A673 (cell line): ENCODE measurements at places on chromosomes 1 and 21. TPM values are rescaled to one million over a fixed set of nuclear protein-coding genes. Genes with fewer than 3 reads are reported as not detected.

- H3K27me3 ChIP-seq, result peaks cover 5% of the 10 kb centered on the region
- H3K4me3 ChIP-seq, result no peak overlapping the region
- H3K4me1 ChIP-seq, result no peaks in the 10 kb centered on the region
- no peak overlapping the region for H3K27ac ChIP-seq
- no peaks in the 10 kb centered on the region for H3K36me3 ChIP-seq
Measured at GRCh38 chr1:118977600-118977999, 10.5 kb downstream of the TBX15 start.

DNA sequence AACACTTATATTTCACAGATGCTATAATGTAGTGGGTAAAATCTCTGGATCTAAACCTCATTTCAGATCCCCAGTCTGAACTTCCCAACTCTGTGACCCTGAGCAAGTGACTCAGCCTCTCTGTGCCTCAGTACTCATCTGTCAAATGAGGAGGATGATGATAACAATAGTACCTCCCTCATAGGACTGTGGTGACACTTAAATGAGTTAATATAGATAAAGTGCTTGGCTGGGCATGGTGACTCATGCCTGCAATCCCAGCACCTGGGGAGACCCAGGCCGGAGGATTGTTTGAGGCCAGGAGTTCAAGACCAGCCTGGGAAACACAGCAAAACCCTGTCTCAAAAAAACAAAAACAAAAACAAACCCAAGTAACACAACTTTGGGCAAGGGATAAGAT is 4.7 kb upstream of the ECE1 start:
- no peaks in the 10 kb centered on the region for H3K36me3 ChIP-seq
- H3K27me3 ChIP-seq, result no peaks in the 10 kb centered on the region
- no peak for DNase-seq
- no peak overlapping the region for H3K27ac ChIP-seq
- H3K4me3 ChIP-seq, result no peak overlapping the region
- peaks cover 4% of the 10 kb centered on the region for H3K4me1 ChIP-seq

GRCh38 chr1:59692591-59692990 is 122.2 kb upstream of the HOOK1 start:
- DNase-seq, result peak; percentile 85
- no peaks in the 10 kb centered on the region for H3K27me3 ChIP-seq
- peaks cover 10% of the 10 kb centered on the region for H3K4me1 ChIP-seq
- H3K27ac ChIP-seq, result no peak overlapping the region
- H3K36me3 ChIP-seq, result no peaks in the 10 kb centered on the region

DNA sequence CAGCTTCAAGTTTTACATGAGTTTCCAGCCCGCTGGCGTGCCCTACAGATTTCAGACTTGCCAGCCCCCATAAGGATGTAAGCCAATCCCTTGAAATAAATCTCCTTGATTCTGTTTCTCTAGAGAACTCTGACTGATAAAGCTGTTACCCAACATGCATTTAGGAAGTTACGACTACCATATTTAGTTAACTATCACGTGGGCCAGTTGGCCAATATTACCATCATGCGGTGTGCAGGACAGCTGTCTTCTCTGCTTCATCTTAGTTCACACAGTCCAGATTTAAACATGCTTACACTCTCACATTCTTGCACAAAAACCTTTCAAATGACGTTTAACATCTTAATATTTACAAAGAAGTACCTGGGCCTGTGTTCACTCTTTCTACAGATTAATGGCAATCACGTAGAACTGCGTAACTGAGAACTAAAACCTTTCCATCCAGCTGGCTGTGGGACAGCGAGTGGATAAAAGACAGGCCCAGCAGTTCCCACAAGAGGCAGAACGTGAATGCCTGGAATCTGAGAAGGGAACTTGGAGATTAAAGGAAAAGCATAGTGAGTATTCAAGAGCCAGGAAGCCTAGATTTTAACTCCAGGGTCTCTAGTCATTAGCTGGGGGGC is 20.8 kb downstream of the FAM177B start:
- no peak for DNase-seq
- H3K27me3 ChIP-seq, result peaks cover 5% of the 10 kb centered on the region
- no peak overlapping the region for H3K4me3 ChIP-seq
- H3K36me3 ChIP-seq, result no peaks in the 10 kb centered on the region

ZNF648 gene
- not detected in 2 replicates for total RNA-seq

ATAD3C gene
- 0.22 and 0.39 TPM in 2 replicates for total RNA-seq
